ENCODE measurements at places on chromosomes 13 and 19. TPM values are rescaled to one million over a fixed set of nuclear protein-coding genes. Genes with fewer than 3 reads are reported as not detected.
A peak's percentile ranks its signal among the peaks of the same experiment; 100 is the strongest.

DNA sequence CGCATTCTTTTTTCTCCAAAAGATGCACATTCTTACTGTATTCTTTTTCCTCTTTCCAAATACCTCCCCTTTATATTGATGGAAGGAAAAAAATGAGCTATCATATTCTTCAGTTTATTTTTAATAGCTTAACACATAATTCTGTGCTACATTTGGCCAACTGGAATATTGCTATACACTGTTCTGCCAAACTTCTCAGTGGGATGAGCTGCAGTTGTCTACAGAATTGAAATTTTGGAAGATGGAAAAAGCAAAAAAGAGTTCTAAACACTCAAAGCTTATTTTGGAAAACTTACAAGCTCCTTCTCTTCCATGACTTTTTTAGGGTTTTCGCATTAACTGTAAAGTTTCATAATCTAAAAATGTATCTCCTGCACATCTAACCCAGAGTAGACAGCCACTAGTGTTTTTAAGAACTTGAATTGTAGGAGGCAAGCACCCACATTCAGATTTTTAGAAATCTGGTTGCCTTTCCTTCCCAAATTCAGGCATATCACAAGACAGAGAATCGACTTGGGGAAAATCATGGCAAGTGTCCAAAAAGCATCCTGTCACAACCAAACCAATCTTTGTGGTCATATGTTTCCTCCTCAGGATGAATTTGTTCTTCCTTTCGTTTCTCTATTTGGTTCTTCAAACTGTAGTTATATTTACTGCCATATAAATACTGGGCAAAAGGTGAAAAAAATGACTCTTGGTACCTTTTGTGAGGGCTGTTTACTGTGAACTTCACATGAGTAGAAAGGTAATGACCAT lies 111.4 kb upstream of the FRY start:
- DNase-seq, result no peak

- no peak for DNase-seq
Observed at GRCh38 chr13:49895826-49896225, 40.3 kb downstream of the SPRYD7 start.

- DNase-seq, result no peak
Observed at GRCh38 chr13:112870051-112870331, 99.0 kb upstream of the MCF2L start.

- DNase-seq, result peak; percentile 68
Observed at GRCh38 chr19:54266133-54266532, 9.1 kb upstream of the LILRB5 start.

- no peak for DNase-seq
Observed at GRCh38 chr19:15108145-15108844, 1.1 kb downstream of the SYDE1 start.

Gene NTF4
- total RNA-seq, result not detected

Gene TMED1
- 44.3 TPM for total RNA-seq

Gene ZBTB32
- not detected for total RNA-seq
